Stimulated activated CD8-positive, alpha-beta memory T cell treated with anti-CD3 and anti-CD28 coated beads, Interleukin-2, amount 100 ng/mL, for 1 hour (primary cell): ENCODE measurements at places on chromosomes 4 and X.

GRCh38 chr4:103150677-103151076 is 47.5 kb downstream of the CENPE start:
- DNase-seq: no peak

GRCh38 chr4:63371001-63371400 is 1038.2 kb downstream of the TECRL start:
- DNase-seq: no peak

GRCh38 chr4:105550641-105551040 is 1.8 kb upstream of the ARHGEF38 start:
- no peak for DNase-seq

- DNase-seq: no peak
These were observed 2.4 kb downstream of the TMEM131L start for GRCh38 chr4:153468587-153468986.

DNA sequence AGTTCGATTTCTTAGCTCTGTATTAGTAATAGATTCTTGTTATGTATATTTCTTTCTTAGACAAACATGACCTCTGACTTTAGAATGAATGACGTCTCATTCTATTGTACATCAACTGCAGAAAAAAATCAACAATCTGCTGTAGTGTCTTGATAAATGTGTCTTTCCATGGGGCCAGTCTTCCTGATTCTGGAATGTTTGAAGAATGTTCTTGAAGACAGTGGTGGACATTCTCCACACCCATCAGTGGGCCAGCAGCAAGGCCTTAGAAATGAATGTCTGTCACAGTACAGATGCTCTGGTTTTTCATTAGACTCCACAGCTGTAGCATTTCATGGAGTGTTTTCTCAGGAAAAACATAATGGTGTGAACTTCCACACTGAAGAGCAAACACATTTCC is 63.2 kb upstream of the FAM47B start:
- no peak for DNase-seq

GRCh38 chrX:105109936-105110335 is 110.6 kb downstream of the TEX13A start:
- no peak for DNase-seq
